ENCODE measurements at places on chromosomes 16 and 17. TPM values are rescaled to one million over a fixed set of nuclear protein-coding genes. Genes with fewer than 3 reads are reported as not detected.

Gene IGF2BP1
- not detected for total RNA-seq

GRCh38 chr17:57555636-57556175 is 189.4 kb downstream of the CCDC182 start:
- DNase-seq: no peak

DNA sequence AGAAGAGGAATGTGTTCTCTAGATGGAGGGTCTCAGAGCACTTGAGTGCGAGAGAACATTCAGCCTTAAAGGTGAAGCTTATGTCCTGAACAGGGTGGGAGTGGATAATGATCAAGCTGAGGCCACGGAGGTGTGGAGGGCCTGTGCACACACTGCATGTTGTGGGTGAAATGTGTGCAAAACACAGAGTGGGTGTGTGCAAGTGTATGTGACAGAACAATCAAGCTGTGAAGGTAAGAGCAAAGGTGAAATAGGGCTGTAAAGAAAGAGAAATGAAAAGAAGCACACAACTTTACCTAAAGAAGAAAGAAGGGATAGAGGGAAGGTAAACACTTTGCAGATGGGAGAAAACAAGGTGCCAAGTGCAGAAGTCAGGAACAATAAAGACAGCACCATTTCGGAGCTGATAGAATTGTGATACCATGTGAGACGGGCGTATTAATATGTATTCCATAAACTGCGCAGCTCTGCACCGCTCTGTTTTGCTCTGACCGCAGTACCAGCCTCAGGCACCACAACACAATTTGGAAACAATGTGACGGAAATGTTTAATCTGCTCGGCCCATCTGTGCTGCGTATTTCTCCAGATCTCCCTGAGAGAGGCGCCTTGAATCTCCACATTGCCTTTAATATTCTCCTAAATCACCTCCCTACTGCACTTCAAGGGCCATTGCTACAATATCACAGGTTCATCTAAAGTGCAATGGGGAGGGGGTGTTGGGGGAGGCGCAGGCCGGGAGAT is 40.6 kb downstream of the SNX11 start:
- no peak for DNase-seq

DNA sequence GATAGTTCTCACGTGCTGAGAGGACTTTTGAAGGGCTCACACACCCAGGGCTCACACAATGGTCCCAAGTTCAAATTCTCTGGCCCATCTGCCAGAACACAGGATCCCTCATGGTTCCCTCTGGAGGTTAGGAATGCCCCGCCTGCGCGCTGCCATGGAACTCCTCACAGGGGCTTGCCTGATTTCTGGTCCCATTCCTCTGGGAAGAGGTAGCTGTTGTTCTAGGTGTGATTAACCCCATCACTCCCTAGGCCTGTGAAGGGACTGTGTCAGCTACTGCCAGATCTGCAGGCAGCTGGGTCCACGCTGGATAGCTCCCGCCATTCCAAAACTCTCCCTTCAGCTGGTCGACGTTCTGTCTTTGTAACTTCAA is 2.3 kb upstream of the ARMC5 start:
- no peak for DNase-seq

Gene SCNN1B
- total RNA-seq: 2.1 TPM

GRCh38 chr16:16127469-16128116 is 95.7 kb downstream of the ABCC6 start:
- peak; percentile 83 for DNase-seq

Gene TEKT1
- total RNA-seq: not detected

- DNase-seq: no peak
Measured at GRCh38 chr16:49341706-49342105, 31.9 kb upstream of the C16orf78 start.

Gene YBX2
- 0.66 TPM for total RNA-seq

Gene ZNF286A
- 34.3 TPM for total RNA-seq
